ENCODE measurements at places on chromosomes 1 and 21. TPM values are rescaled to one million over a fixed set of nuclear protein-coding genes. Genes with fewer than 3 reads are reported as not detected.

- no peak for DNase-seq
Observed at GRCh38 chr1:204463125-204464060, 31.2 kb downstream of the PIK3C2B start.

The AKR7A3 gene
- 69.6 TPM for polyA plus RNA-seq

The SPATA46 gene
- polyA plus RNA-seq, result 0.06 TPM

DNA sequence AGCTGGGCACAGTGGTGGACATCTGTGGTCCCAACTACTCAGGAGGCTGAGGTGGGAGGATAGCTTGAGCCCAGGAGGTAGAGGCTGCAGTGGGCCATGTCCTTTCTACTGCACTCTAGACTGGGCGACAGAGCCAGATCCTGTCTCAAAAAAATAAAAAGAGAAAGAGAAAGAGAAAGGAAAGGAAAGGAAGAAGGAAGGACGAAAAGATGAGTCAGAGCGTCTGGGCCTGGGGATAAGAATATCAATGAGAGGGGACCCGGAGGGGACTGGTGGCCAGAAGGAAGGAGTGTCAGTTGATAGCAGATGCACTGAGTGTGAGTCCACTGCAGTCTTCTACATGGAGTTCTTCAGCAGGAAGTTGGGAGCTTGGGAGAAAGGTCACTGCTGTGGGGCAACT, 75.6 kb downstream of the SYT6 start:
- no peak for DNase-seq

- no peak for DNase-seq
Observed at GRCh38 chr1:236535662-236536161, 11.9 kb downstream of the LGALS8 start.

The FMO4 gene
- 7.6 TPM for polyA plus RNA-seq

The S100A1 gene
- 0.25 TPM for polyA plus RNA-seq

- DNase-seq, result no peak
Observed at GRCh38 chr1:153168686-153169085, 18.0 kb upstream of the SPRR2G start.

DNA sequence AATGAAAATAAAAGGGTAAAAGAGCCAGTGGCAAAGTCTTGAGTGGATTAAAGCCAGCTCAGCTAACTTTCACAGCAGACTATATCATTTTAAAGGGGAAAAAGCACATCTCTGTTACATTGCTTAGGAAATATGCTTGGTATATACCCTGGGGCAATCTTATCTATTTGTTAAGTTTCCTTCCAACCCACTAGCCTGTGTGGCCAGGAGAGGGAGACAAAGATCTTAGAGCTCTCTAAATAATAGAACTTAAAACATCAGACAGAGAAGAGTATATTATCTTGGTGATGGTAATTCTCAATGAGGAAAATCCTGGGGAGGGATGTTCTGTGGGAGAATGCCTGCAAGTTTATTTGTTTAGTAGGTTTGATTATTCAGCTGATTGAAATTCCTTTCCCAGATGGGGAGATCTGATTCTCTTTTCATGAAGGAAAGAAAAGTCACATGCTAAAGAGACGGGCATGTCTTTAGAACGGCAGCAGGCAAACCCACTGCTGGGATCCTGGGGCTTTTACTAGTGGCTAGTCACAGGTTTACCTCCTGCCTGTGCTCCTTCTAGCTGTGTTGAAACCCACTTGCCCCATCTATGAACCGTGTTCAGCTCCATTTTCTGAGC, 3.6 kb downstream of the KCNE2 start:
- no peak for DNase-seq

- no peak for DNase-seq
Observed at GRCh38 chr21:25115021-25115420, 492.3 kb downstream of the MRPL39 start.

DNA sequence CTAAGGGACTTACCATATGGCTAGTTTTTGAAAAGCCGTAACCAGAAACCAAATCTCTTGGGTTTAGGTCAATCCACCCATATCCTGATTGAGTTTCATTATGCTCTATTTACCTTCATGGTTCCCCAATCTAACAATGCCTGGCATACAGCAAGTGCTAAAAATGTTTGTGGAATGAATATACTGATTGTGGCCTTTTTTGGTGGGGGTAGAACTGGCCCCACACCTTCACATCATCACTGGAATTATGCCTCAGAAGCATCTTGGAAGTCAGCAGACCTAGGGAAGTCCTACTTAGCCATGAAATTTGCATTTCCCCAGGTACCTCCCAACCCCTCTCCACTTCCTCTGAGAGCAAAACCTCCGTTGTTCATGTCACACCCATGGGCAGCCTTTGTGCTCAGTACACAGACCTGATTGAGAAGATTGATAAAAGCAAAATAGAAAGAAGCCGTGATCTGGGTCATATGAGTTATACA, 17.8 kb upstream of the SLAMF1 start:
- no peak for DNase-seq

GRCh38 chr21:19368944-19369343, 965.4 kb upstream of the TMPRSS15 start:
- no peak for DNase-seq

GRCh38 chr1:159228554-159228953, 23.9 kb downstream of the ACKR1 start:
- DNase-seq, result no peak

DNA sequence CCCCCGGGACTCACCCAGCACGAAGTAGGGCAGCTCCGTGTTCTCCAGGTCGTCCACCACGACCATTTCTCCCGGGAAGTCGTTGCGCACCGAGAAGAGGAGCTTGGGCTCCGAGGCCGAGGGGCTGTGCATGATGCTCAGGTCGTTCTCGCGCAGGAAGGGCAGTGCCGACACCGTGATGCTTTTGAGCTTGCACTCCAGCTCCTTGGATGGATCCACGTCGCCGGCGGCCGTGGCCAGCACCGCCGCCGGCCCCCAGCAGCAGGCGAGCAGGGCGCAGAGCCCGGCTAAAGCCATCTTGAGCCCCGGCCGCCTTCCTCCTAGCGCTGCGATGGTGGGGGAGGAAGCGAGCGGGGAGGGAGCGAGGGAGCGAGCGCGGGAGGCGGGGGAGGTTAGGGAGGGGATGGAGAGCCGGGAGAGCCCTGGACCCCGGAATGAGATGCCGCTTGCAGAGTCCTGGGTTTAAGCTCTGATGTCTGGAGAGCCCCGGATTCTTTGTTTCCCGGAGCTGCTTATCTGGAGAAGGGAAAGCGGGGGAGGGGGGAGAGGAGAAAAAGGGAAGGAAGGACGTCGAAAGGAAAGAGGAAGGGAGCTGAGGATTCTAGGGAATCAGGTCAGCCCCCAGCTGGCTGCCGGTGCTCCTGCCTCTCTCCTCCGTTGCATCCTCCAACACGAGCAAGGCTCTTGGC, at the start of gene ASTN1:
Gene ASTN1, minus strand, starts transcription at position 333 of the 689 bp plus-strand sequence. Its CDS starts 36 bp downstream, at position 297.
- no peak for DNase-seq

DNA sequence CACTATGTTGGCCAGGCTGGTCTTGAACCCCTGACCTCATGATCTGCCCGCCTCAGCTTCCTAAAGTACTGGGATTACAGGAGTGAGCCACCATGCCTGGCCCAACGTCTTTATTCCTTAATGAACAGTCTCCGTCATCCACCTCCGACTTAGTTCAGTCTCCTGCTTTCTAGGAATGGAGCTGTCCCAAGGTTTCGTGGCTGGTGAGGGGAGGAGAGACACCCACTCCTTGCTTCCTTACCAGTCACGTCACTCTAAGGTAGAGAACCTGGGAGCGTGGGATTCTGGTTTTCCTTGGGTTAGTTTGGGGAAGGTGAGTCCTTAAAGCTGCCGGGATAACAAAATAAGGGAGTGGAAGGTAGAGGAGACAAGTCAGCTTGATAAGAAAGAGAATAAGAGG, 55.0 kb upstream of the ATP2B4 start:
- DNase-seq, result no peak

GRCh38 chr1:243246916-243247315, 8.2 kb downstream of the CEP170 start:
- no peak for DNase-seq

- no peak for DNase-seq
Observed at GRCh38 chr1:209767096-209767495, 11.2 kb downstream of the TRAF3IP3 start.

DNA sequence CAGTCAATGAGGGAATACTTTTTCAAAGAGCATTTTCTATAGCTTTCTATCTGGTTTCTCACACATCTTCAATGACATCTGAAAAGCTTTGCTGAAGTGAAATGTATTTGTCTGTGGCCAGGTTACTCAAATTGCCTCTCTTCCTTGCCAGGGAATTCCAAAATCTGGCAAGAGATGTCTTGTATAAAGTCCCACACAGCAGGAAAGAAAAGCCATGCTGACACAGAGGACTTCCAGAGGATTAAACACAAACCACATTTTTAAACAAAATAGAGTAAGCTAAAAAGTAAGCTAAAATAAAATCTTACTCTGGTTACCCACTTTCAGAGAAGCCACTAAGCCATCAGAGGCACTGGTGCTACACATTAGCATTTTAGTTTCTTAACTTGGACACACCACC, 93.1 kb upstream of the BCAR3 start:
- no peak for DNase-seq

The SLC19A1 gene
- 28.0 TPM for polyA plus RNA-seq

DNA sequence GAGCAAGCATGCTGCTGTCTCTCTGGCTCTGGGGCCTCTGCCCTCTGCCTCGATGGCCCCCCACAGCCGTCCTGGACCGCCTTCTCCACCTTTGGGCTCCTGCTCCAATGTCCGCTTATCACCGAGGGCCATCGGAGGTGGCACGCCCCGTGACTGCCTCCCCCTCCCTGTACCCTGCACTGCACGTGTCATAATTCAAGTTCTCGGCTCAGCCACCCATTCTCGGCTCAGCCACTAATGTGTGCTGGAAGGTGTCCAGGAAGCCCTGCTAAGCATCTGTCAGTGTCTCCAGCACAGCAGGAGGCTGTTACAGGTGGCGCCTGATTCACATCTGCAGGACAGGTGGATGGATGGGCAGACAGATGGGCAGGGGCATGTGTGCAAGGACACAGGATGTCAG, 45.5 kb downstream of the TP73 start:
- no peak for DNase-seq

DNA sequence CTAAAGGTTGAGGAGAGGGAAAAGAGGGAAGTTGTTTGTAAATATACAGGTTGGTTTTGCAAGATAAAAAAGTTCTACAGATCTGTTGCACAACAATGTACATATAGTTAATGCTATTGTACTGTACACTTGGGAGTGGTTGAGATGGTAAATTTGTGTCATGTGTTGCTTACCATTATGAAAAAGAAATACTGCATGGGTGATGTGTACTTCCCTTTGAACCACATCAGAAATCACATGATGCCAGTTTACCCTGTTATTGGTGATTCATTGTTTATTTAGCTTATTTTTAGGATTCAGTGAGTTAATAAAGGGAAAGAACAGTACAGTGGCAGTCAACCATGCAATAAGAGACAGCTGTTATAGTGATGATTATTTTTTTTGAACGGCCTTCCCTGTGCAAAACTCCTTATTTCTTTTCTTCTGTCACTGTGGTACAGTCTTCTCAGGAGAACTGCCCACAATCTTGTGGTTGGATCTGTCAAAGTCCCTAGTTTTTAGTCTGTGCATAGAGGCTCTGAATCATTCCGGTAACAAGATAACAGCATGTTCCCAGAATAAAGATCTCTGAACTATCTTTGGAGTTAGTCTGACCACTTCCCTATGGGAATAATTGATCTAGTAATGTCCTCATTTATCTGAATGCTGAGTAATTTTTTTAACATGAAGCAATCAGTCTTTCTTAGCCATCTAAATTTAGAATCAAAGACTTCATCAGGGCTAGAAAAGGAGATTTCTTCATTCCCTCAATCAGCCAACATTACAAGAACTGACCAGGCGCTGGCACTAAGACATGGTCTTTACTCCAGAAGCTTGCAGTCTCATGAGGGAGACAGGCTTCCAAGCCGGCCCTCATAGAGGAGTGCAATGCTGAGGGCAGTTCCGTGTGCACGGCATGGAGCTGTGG, 84.2 kb downstream of the SH3GLB1 start:
- DNase-seq, result no peak

DNA sequence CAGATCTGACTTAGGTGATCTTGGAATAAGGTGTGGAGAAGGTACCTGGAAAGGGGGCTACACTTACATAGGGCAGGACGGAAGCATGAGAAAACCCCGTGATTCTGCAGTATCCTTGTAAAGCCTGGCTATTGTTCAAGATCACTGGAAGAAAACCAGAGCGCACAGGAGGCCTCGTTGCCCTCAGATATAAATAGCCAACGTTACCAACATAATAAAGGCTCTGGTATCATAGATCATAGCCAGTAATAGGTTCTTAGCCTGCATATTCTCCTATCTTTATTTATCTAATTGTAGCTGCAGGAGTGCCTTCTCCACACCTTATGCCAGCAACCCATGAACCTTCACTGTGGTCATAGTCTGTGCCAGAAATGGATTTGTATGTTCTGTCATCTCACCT, 35.9 kb upstream of the MPZL1 start:
- no peak for DNase-seq

DNA sequence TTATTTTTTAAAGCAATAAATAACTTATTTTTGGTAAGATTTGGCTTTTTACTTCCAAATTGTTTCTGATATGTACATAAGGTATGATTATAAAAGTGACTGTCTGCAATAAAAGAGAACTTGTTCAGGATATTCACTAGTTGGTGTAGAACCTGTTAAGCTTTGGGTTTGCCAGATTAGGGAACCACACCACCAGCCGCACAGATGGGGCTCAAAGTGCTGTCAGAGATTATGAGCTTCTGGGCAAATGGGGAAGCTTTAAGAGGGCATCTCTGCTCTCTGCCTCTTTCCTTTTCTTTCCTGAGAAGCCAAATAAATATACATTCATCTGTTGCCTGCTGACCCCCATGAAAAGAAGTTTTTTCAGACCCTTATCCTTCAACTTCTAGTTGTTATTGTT, 25.4 kb downstream of the IVNS1ABP start:
- no peak for DNase-seq

- DNase-seq, result no peak
Observed at GRCh38 chr21:46255166-46255565, 26.6 kb upstream of the LSS start.

The AVPR1B gene
- not detected for polyA plus RNA-seq

DNA sequence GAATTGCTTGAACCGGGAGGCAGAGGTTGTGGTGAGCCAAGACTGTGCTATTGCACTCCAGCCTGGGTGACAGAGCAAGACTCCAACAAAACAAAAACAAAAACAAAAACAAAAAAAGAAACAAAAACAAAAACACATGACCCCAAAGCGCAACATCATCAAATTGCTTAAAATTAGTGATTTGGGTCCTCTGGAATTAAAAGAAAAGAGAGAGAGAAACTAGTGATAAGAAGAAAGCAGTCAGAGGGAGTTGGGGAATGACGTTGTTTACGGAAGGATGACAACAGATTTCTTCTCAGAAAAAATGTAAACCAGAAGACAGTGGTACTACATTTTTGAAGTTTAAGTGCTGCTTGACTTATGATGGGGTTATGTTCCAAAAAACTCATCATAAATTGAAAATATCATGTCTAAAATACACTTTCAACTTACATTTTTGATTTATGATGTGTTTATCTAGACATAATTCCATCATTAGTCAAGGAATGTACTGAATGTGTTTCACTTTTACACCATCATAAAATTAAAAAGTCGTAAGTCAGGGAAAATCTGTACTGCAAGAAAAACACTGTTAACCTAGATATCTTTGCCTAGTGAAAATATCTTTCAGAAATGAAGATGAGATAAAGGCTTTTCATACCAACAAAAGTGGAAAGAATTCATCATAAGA, 88.0 kb downstream of the MT1HL1 start:
- no peak for DNase-seq
